Stimulated activated CD8-positive, alpha-beta memory T cell treated with anti-CD3 and anti-CD28 coated beads, Interleukin-7, amount 100 ng/mL, for 4 hours (primary cell): ENCODE measurements at places on chromosomes 11 and 22.

DNA sequence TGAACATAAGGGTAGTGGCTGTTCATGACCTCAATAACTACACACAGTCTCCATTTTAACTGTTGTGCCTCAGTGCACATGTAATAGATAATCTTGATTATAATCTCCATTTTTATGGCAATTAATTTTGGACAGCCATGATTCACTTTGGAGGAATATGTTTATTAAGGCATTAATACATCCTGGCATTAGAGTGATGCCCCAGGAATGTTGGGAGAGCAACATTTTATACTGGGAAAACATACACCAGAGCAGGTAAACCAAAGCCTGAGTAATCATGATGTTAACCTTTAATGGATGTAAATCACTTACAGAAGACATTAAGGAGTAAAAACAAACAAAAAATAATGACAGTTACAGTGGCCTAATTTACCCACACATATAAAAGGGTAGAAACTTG lies 886.3 kb upstream of the RAG2 start:
- no peak for DNase-seq

DNA sequence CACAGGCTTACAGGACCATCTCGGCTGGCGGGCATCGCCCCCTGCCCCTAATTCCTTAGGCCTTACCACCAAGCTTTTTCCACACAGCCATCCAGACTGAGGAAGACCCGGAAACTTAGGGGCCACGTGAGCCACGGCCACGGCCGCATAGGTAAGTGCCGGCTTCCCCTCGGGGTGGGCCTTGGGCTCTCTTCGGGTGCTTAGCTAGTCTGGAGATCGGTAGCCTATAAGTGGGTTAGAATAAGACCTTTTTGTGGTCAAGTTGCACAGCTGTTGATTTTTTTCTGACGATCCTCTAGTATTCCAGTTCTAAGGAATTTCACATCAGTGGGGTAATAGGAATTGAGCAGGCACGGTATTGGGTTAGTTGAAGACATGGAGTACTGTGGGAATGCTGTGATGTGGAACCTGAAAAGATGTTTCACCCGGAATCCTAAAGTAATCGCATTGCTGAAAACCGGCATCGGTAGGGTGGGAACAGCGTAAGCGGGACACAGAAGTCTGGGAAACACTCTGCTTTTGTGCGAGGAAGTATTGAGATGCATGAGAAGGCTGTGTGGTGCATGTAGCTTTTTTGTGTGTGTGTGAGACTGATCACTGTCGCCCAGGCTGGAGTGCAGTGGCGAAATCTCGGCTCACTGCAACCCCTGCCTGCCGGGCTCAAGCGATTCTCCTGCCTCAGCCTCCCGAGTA lies 669 bp downstream of the RPL27A start:
- peak; percentile 6 for DNase-seq

- no peak for DNase-seq
These were observed 383.4 kb upstream of the LARGE1 start for GRCh38 chr22:34303656-34304055.

- no peak for DNase-seq
These were observed 118.1 kb downstream of the HIPK3 start for GRCh38 chr11:33375236-33375635.

DNA sequence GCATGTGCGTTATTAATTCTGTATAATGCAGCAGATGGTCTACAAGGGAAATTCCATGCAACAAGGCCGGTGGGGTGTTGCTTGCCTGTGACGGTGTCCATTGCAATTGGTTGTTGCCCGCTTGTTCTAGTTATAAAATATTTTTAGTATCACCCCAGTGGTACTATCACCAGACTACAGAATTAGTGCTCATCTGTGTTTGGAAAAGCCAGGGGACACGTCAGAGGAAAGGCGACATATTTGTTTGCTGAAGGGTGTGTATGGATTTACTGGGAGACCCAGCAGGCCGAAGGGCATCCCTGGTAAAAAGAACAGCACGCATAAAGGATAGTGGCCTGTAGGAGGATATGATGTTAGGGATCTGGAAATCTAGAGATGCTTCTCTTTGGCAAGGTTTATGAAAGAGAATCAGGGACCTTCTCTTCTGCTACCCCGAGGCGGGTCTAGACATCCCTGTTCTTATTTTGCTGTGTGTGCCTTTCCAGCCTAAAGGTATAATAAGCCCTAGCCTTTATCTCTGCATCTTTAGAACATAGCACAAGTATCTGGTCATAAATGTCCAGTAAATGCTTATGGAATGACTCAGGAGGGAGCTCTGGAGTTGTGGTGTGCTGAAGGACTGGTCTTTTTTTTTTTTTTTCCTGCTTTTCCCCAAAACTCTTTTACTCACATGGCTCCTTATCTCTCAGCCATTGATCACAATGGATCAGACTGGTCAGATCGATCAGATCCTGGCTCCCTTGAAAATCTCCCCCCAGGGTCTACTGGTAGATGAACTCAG lies 90.9 kb downstream of the LDLRAD3 start:
- DNase-seq = no peak

DNA sequence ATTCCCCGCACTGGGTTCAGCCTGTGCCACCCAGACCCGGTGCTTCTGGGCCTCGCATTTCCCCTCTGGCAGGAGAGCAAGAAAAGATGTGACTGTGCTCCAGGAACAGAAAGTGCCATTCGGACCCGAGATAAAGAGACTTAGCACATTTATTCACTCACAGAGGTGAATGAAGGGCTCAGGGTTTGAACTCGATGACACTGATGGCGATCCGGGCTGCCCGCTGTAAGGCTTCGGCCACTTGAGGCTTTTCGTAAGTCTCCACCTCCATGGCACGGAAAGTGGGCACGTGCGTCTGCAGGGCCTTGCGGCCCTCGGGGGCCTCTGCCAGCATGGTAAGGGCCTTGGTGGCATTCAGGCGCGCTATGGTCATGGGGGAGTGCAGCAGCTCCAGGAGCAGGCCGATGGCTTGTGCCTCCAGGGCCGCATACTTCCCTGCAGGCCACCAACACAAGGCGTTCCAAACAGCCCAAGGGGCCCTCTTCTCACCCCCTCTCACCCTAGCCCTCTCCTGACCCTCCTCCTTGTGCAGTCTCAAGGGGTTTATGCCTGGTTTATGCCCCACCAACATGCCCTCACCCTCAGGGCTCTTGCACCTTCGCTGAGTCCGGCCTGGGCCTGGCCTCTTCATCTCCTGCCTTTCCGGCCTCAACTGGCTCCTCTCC lies 10.9 kb upstream of the GNAZ start:
- no peak for DNase-seq

- no peak for DNase-seq
These were observed 4.2 kb upstream of the LRFN4 start for GRCh38 chr11:66852466-66853241.

- no peak for DNase-seq
These were observed 97.0 kb upstream of the PGR start for GRCh38 chr11:101226617-101227016.

DNA sequence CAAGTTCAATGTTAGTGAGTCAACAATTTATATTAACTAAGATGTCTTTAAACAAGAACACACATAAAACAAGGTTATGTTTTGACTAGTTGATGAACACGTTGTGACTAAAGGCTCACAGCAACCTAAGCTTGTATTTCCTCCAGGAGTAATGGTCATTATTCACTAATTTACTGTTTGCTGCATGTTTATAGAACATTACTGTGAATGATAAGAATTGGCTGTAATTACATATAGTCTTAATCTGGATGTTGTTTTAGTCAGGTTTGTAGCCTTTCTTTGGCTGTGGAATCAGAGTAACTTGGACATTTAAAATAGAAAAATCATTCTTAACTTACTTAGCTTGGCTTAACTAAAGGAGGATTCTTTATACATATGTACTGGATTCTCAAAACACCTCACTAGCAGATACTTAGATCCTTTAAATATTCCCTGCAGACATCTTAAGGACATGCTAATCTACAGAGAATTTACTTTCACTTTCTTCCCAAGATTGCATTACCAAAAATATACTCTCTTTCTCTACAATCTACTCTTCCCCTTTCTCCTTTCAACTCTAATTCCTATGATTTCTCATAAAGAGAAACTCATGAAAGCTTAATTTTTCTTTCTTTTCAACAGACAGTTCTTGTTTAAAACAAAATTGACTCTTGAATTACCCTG lies 319.7 kb upstream of the CTSC start:
- DNase-seq = no peak
